ENCODE measurements at places on chromosomes 7 and 10.

GRCh38 chr7:30755384-30756154, 3.6 kb downstream of the INMT start:
- DNase-seq = no peak

GRCh38 chr7:51456-52068, 140.8 kb upstream of the FAM20C start:
- peak; percentile 12 for DNase-seq

DNA sequence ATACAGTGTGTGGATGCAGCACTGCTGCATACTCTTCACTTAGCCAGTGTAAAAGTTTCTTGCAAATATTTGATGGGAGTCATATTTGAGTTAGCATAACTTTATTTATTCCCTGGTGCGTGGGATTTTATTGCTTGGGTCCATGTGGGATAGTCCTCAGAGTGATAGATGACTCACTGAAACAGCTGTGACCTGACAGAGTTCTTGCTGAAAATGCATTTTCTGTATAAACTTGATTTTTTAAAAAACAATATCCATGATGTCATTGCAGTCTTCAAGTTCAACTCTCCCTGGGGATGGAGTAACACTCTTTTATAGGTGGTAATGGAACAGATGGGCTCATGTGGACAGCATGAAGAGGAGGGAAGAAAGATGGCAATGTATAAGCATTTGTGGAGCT, 310.0 kb downstream of the PPP1R3A start:
- DNase-seq = no peak

- DNase-seq = no peak
These were observed 74.3 kb upstream of the MKX start for GRCh38 chr10:27819781-27820531.

GRCh38 chr7:32506266-32507054, 11.2 kb downstream of the AVL9 start:
- peak; percentile 24 for DNase-seq

DNA sequence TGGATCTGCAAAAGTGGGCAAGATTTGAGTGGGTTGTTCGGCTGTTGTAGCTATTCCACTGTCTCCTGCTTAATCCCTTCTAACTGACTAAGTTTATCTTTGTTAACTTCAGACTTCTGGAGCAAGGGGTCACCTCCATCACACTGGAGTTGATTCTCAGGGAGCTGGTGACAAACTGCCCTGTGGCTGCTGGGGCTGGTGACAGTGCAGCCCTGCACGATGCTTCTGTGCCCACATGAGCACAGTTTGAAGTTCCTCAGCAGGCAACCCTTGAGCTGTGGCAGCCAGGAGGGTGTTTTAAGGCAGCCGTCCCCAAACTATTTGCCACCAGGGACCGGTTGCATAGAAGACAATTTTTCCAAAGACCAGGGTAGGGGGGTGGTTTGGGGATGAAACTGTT, 40.5 kb downstream of the ADRB1 start:
- peak; percentile 60 for DNase-seq

GRCh38 chr7:107119376-107120105, 49.3 kb upstream of the HBP1 start:
- no peak for DNase-seq

GRCh38 chr7:125118444-125118843, 188.8 kb upstream of the POT1 start:
- DNase-seq = no peak

- DNase-seq = no peak
These were observed 279.4 kb downstream of the PLXNA4 start for GRCh38 chr7:132296820-132297219.

GRCh38 chr7:81789406-81790119, 19.7 kb upstream of the HGF start:
- DNase-seq = no peak

DNA sequence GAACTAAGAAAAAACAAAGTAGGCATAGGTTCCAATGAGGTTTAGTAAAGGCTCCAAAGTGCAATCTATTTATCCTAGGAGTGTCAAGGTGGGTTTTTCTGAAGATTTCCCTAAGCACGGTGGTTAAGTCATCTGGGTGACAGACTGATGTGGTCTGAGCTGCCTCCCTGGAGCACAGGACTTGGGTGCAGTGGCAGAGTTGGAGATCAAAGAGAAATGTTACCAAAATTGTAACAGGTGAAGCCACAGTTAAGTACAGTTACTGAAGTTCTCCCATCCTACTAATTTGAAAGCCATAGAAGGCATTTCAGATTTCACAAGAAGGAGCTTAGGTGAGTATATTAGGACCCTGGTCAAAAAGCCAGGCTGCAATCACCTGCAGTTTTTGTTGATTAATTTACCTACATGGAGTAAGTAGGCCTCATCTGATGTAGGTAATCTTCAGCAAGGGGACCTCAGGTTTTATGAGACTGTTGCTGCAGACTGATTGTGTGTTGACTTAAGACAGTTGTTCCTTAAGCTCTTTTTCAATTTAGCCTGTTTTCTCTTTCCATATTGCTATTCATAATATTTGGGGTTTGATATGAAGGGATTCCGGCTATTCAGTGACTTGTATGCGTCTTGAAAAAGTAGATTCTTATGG, 3.0 kb downstream of the DLX6 start:
- DNase-seq = no peak

DNA sequence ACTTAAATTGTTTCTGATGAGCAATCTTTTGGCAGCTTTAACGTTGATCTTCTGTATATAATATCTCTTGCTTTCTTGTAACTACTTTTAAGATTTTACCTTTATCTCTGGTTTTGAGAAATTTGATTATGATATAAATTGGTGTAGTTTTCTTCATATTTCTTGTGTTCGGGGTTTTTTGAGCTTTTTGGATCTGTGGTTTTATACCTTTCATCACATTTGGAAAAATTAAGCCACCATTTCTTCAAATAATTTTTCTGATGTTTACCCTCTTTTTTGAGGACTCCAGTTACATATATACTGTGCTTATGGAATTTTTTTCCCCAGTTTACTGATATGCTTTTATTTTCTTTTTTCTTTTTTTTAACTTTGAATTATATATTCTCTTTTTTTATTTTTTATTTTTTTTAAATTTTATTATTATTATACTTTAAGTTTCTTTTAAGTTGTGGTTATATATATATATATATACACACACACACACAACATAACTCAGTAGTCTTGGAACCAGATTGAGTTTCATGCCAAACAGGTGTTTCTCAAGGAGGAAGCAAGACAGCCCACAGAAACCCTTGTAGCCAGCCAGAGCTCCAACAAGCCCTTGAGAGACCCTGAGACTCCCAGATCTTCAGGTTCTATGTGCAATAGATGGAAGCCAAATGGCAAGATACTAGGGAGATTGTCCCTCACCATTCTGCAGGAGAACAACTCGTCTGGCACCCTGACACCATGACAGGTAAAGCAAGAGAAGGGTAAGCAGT, 27.5 kb upstream of the NME8 start:
- no peak for DNase-seq

DNA sequence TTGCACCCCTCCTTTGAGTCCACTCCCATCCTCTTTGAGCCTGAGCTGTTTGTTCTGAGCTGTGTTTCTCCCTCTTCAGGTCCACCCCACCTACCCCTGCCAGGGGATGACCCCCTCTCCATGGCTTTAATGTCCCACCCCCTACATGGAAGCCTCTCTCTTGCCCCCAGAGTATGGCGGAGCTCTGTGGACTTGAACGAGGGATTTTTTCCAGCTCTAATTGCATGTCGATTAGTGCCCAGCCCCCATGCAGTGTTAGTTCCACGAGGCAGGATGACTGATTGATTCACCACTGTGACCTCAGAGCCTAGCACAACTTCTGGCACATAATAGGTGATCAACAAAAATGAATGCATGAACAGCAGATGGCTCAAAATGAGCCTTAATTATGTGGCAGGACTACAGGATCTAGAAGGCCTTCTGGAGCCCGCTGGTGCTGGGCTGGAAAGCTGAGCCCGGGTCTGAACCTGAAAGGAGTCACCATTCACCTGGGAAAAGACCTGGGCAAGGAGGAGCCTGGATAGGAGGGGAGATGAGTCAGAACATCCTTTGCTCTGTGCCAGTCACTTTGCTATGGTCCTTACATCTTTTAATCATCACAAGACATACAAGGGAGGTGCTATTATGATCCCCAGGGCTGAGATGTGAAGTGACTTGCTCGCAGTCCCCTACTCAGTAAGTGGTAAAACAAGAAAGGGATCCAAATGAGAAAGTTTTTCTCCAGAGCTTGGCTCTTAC, 17.1 kb upstream of the SLC18A2 start:
- DNase-seq = no peak

DNA sequence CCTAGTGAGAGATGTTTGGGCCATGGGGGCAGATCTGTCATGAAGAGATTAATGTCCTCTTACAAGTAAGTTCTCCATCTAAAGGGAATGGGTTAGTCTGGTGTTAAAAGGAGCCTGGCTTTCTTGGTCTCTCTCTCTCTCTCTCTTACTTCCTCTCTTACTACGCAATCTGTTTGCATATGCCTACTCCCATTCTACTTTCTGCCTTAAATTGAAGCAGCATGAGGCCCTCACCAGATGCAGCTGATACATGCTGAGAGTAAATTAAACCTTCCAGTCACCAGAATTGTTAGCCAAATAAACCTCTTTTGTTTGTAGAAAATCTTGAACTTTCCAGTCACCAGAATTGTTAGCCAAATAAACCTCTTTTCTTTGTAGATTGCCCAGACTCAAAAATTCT, 884.1 kb downstream of the NRG3 start:
- no peak for DNase-seq

- no peak for DNase-seq
These were observed 210.3 kb downstream of the ABCA13 start for GRCh38 chr7:48381571-48381970.

DNA sequence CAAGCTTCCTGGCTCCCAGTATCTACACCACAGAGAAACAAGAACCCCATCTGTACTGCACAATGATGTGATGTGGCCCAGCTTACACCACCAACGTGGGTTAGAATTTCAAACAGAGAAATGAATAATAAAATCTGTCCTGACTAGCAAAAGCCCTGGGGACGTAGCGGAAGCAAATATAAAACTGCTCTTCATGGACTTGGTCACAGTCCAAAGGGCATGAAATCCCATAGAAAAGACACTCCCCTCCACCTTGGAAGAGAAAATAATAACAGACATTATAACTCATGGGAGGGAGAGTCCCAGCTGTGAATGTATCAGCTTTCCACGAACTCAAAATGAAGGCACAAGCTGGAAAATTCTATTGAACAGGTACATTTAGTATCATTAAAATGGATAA, 205.3 kb upstream of the GALNT17 start:
- no peak for DNase-seq

DNA sequence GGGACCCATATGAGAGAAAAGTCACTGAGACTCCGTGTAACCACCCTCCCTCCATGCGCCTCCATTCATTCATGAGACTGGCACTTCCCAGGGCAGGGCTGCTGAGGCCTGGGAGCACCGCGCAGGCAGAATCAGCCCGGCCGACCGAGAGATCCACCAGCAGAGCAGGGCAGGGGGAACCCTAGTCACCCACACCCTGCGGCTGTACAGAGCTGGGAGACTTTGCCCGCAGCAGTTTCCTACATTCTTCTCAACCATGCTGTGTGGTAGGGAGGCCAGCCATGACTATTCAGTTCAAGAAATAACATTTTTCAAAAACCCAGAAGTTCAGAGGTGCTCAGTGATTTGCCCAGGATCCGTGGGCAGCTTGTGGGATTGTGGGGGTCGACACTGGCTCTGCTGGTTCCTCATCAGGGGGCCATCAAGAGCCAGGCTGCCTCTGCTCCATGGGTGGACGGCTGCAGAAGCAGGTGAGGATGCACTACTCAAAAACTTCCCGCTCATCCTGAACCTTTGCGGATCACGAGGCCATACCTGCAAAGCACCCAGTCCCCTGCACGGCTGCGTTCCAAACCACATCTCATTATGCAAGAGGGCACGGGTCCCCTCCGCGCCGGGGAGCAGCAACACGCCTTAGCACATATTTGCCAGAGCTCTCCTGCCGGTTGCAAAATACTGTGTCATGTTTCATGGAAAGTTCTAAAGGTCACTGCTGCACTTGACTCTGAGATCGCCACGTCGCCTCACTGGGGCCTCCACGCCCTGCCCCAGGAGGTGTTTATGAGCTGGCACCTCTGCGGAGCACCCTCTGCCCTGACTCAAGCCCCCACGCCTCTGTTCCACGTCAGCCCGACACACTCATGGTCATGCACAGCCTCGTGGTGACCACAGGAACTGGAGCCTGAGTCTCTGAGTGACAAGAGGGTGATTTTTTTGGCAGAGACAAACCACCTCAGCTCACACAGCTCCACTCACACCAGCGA, 132.0 kb downstream of the PRKAG2 start:
- no peak for DNase-seq

DNA sequence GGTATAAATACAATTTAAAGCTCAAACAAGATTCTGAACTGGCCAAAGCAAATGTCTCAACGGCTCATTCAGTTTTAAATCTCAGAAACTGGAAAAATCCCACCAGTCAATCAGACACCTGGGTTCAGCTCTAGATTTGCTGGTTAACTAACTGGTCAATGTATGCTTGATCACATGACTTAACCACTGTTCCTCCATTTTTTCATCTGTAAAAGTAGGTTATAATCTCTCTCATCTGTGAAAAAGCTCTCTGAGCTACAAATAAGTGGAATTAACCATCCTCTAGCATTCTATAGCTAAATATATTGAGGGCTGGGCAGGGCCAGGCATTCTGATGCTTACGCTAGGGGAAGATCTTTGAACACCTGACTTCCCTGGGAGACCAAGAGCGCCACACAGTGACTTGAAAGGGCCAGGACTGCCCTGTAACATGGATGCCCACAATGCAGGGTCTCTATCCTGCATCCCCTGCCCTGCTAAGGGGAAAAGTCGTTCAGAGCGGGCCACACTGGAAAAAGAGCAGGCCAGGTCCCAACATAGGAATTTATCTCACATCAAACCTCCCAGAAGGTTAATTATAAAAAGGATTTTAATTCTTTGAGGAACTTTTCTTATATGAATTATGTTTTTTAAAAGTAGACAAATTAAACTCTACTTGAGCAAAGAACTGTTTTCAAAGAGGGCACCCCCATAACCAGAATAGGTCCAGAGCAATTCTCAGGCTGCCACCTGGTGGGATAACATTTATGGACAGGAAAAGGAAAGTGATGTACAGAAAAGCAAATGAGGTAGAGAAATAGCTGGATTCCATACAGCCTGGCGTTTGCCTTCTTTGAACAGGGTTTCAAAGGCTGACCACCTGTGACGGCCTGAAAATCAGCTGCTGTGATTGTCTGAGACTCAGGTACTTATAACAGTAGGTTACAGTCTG, 1.8 kb downstream of the RP9 start:
- peak; percentile 75 for DNase-seq

DNA sequence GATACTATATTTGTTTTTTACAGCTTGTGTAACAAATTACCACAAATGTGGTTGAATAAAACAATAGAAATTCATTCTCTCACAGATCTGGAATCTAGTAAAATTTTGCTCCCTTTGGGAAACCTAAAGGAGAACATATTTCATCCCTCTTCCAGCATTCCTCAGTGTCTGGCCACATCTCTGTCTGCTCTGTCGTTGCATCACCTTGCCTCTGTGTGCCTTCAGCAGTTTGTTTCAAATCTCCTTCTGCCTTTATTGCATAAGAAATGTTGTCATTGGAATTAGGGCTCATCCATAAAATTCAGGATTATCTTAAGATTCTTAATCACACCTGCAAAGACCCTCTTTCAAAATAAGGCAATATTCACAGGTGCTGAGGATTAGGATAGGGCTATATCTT, 14.5 kb downstream of the OR2A14 start:
- DNase-seq = no peak

All from activated CD8-positive, alpha-beta T cell treated with anti-CD3 and anti-CD28 coated beads, Interleukin-2, amount 10 ng/mL, durations not matched to agents 7 days and 5 days (primary cell).